ENCODE measurements at places on chromosomes 5 and 9. TPM values are rescaled to one million over a fixed set of nuclear protein-coding genes. Genes with fewer than 3 reads are reported as not detected.

DNA sequence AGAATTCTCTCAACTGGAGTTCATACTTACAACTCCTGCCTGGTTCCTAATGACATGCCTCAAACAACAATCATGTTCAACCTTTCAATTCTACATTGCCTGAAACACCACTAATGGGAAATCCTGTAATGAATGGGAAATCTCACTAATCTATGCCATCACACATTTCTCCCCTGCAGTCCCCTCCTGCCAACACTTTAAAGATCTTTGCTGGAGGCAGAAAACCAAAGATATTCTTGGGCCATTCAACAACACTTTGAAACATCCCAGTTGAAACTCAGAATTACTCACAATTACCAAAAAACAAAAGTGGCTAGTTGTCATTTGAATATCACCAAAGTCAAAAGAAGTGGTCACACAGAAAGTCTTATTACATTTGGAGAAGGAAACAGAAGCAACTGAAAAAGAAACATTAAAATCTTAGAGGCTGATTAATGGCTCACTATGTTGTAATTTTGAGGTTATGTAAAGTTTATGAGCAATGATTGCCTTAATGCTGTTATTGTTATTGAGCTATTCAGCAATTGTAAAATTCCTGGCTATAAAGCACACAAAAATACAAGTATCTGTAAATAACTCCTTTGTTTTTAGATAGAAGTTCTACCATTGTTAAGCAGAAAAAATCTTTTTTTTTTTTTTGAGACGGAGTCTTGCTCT lies 313.4 kb upstream of the SLC30A5 start:
- DNase-seq, result no peak

GRCh38 chr5:136076881-136077445 lies 48.2 kb downstream of the TGFBI start:
- no peak for DNase-seq

DNA sequence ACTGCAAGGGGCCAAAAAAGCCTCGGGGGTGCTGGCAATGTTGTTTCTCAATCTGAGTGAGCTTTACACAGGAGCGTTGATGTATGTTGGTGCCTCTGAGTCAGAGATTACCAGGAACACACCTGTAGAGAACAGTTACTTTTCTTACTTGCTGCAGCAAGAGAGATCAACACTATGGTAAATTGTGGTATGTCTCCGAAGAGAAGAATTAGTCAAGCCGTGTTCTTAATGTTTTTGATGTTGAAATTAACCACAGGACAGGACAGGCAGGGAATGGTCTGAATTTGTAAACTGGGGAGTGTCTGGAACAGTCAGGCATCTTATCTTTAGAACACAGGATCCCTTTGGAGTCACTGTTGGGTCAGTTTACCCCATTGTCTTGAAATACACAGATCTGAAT lies 285.7 kb downstream of the DNAH5 start:
- DNase-seq, result no peak

GRCh38 chr5:109421956-109422355 lies 12.2 kb upstream of the PJA2 start:
- no peak for DNase-seq

- DNase-seq, result no peak
Measured at GRCh38 chr5:53073348-53073747, 36.2 kb downstream of the MOCS2 start.

DNA sequence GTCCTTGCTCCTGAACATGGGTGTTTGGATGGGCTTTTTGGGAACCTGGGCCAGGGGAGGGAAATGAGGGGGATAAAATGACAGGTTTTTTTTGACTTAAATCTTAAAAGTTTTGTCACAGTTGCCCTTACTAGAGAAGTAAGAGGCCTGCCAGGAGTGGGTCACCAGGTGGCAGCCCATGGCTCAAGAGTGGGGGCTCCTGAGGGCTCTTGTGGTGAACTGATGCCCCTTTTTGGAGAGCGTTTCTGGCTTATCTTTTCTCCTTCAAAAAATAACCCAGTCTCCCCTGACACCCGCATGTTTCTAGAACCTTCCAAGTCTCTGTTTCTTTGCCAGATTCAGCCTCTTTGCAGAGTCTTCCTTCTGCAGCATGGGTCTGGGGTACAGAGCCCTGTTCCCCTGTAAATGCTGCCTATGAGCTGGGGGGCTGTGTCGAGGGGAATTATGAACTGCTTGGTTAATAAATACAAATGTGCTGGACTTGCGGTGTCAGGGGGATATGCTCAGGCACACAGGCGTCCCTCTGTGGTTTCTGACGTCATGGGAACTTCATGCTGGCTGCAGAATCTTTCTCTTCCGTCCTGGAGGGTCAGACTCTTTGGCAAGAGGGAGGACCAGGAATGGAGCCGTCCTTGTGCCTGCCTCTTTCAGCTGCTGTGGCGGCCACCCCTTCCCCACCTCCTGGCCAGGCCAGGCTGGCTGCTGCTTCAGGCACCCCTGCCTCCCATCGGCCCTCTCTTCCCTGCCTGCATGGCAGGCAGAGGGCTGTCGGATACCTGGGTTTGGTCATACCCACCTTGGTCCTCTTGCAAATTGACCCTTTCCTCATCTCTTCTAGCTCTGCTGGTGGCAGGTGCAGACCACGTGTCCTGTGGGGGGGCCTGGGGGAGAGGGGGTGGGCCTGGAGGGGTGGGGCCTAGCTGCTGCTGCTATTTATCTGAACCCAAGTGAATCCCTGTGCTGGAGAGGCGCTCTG lies 30.1 kb downstream of the PTPA start:
- no peak for DNase-seq

GRCh38 chr5:177985430-177986040 lies 10.5 kb downstream of the PROP1 start:
- no peak for DNase-seq

- DNase-seq, result no peak
Measured at GRCh38 chr5:145946112-145946861, 9.9 kb downstream of the SH3RF2 start.

DNA sequence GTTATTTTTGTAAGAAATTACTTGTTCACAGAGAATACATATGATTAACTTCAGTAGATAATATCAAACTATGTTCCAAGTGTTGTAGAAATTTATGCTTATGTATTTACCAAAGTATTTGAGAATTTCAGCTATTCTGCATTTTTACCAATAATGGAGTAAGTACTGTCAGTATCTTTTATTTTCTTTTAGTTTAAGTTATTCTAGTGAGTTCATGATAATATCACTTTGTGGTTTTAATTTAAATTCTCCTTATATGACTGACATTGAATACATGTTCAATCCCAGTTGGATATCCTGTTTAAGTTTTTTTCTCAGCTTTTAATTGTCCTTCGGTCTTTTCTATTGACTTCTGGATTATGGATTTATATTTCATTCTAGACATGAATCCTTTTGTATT lies 1024.6 kb downstream of the EFNA5 start:
- DNase-seq, result no peak

GRCh38 chr5:170070556-170071412 lies 34.9 kb upstream of the FOXI1 start:
- no peak for DNase-seq

DNA sequence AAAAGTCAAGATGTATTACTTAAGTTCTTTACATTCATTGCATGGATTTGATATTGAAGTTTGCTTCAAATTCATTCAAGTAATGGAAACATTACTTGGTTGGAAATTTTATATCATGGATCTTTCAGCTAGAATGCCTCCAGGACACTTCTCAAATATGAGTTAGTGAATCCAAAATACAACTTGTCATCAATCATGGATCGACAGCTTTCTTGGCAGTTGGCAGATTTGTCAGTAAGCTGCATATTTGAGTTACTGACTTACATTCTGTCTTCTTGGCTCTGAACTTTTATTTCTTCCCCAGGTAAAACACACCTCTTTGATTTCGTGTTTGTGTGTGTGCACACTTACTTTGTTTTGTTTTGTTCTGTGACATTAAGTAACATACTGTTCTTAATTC lies 1171.1 kb downstream of the TAF11L14 start:
- DNase-seq, result no peak

- DNase-seq, result peak; percentile 56
Measured at GRCh38 chr5:170635706-170636105, 131.9 kb downstream of the KCNIP1 start.

GRCh38 chr5:114727358-114727757 lies 365.5 kb downstream of the KCNN2 start:
- DNase-seq, result no peak

DNA sequence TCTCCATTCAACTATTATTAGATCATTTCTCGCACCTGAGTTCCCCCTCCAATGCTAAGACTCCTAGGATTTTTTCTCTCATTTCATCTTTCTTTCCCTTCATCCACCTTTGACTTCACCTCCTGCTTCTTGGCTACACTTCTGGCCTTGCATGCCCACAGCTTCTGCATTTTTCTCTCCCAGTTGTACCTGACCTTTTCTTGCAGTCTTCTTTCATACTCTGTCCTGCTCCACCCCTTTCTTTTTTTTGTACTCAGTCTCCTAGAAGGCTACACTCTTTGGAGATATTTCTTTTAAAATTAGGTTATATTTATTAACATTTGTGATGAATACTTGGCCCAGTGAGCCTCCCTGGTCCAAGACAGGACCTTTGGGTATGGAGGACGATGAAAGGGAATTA lies 190.4 kb downstream of the DEPDC1B start:
- no peak for DNase-seq

DNA sequence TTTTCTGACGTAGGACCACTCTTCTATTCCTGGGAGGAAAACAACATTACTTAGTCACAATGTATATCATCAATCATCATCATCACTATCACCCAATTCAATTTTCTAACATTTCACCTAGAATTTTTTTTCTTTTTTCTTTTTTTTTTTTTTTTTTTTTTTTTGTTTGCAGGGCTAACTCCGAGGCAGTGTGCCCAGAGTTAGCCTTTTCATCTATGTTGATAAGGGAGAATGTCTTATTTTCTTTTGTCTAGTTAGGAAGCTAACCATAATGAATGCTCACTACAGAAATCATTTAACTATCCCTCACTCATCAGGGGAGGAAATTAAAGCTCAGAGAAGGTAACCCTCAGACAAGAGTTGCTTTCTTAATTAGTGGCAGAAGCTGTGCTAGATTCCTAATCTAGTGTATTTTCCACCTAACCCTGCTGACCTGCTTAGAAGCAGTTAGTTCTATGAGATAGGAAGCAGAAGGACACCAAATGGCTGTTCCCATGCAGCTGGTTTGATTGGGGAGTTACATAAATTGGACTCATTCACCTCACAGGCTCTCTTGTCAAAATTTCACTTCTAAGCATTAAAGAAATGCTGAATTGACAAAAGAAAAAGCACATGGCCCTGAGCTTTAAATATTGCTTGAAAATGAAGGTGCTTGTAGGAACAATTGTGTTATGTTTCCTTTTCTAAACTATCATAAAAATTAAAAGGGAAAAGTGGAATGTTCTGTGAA lies 8.6 kb upstream of the PRRC1 start:
- no peak for DNase-seq

GRCh38 chr9:125475385-125475784 lies 213.8 kb downstream of the GAPVD1 start:
- DNase-seq, result no peak

DNA sequence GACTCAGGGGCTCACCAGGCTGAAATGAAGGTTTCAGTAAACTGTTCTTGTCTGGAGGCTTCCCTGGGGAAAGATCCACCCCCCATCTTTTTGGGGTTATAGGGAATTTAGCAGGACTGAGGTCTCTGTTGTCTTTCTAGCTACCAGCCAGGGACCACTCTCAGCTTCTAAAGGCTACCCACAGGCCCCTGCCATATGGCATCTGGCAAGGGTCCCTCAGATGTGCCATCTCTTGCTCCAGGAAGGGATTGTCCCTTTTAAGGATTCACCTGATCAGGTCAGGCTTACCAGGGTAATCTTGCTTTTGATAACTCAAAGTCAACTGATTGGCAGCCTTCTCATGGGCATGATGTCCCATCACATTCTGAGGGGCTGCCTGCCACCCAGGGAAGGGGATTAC lies 65.0 kb downstream of the NSUN2 start:
- no peak for DNase-seq

DNA sequence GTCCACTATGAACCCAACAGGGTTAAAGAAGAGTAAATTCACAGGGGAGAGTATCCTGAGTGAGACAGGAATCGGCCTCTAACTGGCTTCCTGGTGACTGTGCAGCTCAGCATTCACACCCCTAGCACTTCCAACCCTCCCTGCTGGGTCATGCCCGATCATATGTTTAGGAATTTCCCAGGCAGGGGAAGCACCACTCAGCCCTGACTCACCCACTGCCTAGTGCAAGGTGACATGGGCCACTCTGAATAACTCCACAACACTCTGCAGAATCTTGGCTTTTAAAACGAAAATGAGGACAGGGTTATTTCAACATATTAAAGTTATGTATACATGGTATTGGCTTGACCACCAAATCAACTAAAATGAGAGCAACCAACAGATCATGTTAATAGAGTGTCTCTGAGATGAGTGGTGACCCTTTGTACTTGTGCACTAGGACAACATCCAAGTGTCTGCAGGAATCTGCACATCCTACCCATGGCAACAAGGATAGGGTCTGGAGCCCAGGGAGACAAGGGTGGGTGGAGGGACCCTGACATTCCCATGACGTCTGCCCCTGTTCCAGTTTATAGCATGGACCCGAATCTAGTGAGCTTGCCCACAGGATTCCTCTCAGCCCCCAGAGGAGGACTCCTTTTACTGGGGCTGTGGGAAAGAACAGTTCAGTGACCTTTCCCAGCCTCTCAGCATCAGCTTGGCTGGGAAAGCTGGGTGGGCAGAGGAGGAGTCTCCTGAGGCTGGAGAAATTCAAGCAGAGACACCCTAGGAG lies 485.8 kb downstream of the SEMA5A start:
- DNase-seq, result no peak

DNA sequence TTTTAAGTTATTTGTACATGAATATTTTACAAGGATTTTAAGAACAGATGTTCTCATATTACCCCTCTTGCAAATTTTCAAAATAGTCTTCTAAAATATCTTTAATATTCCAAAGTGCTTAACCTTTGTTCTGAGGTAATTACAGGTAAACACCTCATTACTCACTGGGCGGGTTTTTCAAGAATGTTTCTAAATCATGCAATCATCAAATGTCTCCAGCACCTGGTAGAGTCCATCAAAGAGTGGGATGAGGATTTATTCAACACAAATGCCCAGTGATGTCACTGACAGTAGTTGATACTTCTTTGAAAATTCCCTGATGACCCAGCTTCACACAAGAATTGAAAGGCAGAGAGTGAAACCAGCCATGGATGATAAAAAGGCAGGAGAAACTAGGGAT lies 114.4 kb downstream of the SEC61B start:
- DNase-seq, result no peak

ADGRD2 gene
- not detected for total RNA-seq

PCDHGA2 gene
- total RNA-seq, result 3.7 TPM

SHOC1 gene
- not detected for total RNA-seq

GLRA1 gene
- not detected for total RNA-seq

SPINK4 gene
- not detected for total RNA-seq

TTC23L gene
- total RNA-seq, result 0.74 TPM

PDE8B gene
- 7.7 TPM for total RNA-seq

FOXI1 gene
- total RNA-seq, result not detected

FABP6 gene
- total RNA-seq, result not detected

TEK gene
- 14.5 TPM for total RNA-seq

All from posterior vena cava (tissue), 2 donors.